Stimulated activated CD4-positive, alpha-beta T cell treated with anti-CD3 and anti-CD28 coated beads, Interleukin-2, amount 100 ng/mL, for 4 hours (primary cell): ENCODE measurements at places on chromosomes 3 and 15.

GRCh38 chr15:41907141-41907540 lies 13.3 kb upstream of the SPTBN5 start:
- no peak for DNase-seq

- no peak for DNase-seq
These were observed 736 bp downstream of the ARHGEF26 start for GRCh38 chr3:154121701-154122551.

DNA sequence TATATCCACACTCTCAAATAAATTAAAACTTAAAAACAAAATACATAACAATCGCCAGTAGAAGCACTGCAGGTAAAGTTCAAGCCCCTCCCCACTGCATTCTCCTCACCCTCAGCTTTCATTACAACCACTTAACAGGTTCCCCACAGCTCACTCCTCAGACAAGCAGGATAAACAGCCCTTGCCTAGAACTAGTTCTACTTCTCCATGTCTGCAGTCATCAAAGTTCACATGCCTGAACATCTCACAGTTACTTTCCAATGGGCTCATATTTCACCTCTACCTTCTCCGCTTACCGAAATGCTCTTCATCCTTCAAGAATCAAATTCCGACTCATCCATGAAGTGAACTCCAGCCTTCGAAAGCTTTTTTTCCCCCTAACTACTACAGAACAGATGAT lies 4.1 kb downstream of the YEATS2 start:
- DNase-seq, result no peak

GRCh38 chr3:197567904-197568681 lies 12.3 kb upstream of the BDH1 start:
- no peak for DNase-seq

DNA sequence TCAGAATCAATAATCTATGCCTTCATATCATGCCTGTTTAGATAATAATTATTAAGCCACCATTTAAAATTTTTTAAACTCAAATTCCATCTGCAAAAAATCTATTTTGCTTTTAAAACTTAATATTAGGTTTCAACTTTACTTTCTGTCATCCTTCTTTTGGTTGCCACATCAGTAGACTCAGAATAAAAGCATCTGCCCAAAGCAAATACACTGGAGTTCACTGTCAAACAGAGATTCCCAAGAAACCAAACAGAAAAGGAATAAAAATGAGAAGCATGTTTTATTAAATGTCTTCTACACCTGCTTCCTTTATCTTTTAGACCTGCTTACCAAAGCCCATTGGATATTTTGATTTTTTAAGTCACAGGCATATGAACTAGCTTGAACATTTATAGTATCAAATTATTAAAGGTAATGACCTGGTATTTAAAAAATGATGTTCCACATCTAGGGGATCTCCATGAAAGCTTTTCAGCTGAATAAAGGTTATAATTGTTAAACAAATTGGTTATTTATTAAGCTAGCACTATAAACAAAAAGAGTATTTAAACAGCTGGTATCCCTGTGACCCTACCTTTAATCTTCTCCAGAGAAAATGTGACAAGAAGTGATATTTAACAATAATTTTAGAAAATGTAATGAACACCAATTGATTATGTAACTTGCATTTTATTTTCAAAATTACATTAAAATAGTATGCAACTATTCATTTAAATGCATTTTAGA lies 62.5 kb downstream of the ALCAM start:
- DNase-seq, result no peak

- no peak for DNase-seq
These were observed 89.5 kb upstream of the UBE2E2 start for GRCh38 chr3:23113455-23114171.

DNA sequence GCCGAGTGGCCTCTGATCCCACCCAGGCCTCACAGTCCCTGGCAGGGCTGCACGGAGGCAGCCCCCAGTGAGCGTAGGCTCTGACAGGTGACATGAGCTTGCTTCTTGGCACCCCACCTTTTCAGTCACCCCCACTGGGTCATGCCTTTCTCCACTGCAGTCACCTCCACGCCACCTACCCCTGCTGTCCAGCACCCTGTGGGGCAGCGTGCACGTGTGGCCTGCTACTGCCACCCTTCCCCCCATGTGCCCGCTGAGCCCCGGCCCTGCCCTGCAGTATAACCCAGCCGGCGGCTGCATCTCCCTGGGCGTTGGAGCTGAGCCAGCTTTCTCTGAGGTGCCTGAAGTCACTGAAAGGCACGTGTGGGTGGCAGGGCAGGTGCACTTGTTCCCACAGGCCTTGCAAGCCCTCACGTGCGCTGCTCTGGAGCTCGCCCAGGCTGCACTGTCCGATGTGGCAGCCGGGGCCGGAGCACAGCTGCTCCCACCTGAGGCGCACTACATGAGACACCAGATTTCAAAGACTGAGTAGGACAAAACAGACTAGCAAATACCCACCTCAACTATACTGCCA lies 65.6 kb downstream of the NIPA2 start:
- DNase-seq, result no peak

DNA sequence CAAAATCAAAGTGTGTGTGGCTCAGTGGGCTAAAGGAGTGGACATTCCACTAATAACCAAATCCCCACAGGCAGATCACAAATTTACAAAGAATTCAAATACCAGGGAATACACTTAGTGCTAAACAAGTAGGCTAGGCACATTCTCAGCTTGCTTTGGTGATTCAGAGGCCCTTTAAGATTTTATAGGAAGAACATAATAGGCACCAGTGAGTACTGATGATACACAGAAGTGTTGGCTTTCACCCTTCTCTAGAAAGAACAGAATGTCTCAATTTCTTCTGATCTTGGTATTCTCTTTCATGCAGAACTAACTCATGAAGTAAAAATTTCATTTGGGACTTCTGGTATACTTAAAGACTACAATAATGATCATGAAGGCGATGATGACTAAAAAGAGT lies 55.0 kb downstream of the POLR2M start:
- DNase-seq, result no peak

- DNase-seq, result no peak
These were observed 54.6 kb downstream of the CCR4 start for GRCh38 chr3:33006081-33006480.

- no peak for DNase-seq
These were observed 102.0 kb downstream of the SNRPN start for GRCh38 chr15:25056484-25057425.

DNA sequence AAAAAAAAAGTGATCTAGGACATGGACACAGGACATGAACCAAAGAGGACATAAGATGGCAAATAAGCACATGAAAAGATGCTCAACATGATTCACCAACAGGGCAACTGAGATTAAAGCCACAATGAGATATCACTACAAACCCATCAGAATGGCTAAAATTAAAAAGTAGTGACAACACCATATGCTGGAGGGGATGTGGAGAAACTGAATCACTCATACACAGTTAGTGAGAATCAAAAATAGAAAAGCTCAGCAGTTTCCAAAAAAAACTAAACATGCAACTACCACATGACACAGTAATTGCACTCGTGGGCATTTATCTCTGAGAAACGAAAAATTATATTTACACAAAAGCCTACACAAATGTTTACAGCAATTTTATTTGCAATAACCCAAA lies 27.9 kb upstream of the ACKR4 start:
- DNase-seq, result no peak

- DNase-seq, result no peak
These were observed 45.5 kb downstream of the SLC28A1 start for GRCh38 chr15:84929795-84930603.

GRCh38 chr15:80586161-80586560 lies 108.9 kb upstream of the ABHD17C start:
- DNase-seq, result no peak

DNA sequence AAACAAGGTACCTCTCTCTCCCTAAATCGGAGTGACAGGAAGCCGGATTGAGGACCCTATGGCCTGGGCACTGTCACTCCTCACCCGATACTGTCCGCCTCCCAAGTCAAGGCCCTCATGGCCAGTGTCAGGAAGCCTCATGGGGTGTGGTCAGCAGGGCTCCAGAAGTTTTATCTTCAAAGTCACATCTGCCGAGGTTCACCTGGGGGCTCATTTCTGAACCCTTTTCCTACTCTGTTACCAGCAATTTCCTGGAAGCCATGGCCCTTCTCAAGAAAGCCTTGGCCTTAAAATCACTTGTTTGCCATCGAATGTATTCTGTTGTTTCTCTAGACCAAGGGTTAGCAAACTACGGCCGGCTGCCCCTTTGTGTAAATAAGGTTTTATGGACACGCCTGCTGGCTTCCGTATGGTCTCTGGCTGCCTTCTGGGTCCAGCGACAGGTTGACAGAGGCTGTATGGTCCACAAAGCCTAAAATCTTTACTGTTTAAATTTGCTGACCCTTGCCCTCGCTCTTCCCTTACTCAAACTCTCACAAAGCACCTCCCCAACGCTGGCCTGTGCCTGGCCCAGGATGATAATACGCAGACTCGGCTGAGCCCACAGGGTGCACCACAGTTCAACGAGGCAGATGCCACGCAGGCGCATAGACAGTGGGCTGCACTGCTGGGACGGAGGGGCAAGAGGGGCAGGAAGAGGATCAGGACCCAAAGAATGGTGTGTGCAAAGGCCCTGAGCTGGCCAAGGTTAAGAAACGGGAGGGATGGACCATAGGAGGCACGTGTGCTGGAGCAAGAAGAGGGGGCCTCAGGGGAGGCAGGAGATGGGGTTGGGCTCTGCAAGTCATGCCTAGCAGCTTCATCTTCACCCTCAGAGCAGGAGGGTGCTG lies 24.7 kb upstream of the DUSP7 start:
- DNase-seq, result no peak

DNA sequence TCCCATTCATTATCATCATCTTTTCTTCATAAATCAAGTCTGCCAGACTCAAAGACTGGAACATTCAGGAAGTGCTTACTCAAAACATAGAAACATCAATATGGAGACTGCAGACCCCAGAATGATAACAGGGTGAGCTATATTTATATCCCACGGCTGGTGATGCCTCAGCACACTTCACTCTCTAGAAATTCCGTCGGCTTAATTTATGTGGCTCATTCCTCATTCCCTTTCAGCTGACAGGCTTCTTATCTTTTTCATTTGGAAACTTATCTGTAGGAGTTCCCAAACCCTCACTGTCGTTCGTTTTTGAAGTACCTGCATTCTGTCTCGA lies 45.5 kb downstream of the RFTN1 start:
- no peak for DNase-seq

DNA sequence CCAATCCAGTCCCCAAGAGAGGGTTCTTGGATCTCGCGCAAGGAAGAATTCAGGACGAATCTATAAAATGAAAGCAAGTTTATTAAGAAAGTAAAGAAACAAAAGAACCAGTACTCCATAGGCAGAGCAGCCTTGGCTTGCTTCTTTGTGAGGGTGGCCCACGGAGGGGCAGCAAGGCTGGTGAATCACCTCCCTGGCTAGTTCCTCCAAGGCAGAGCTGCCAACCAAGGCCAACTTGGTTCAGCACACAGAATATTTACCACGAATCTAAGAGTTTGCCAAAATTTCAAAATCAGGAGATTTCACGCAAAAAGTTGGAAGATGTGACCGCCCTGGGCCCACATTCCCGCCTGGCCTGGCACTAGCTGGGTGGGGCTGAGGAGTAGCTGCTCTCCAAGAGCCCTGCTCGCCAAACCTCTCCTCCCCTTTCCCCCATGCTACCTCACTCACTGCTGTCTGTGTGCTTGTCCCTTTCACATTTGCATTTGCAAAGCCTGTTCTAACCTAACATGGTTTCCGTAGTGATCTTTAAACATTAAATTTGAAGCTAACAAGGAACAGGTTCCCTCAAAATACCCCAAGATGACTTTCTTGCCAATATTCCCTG lies 26.2 kb upstream of the DCUN1D1 start:
- no peak for DNase-seq

- DNase-seq, result no peak
These were observed 222.4 kb downstream of the CACNA2D3 start for GRCh38 chr3:54344601-54345231.

DNA sequence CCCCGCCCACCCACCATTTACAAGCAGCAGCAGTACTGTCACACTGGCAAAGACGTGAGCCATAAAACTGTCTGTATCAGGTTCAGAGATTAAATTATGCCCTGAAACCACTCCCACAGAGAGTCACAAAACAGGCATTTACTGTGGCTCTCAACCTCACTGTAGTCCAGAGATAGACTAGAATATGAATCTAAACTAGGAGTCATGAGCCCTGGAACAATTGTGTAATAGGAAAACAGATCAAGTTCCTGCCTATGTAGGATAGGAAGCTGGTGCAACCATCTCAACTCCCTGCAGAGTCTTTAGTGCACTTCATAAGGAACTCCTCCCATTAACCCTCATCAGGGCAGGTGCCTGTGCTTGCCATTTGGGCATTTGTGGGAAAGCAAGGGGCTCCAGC lies 61.7 kb downstream of the FAM227B start:
- no peak for DNase-seq

GRCh38 chr3:126146034-126146433 lies 34.4 kb downstream of the ALDH1L1 start:
- no peak for DNase-seq

DNA sequence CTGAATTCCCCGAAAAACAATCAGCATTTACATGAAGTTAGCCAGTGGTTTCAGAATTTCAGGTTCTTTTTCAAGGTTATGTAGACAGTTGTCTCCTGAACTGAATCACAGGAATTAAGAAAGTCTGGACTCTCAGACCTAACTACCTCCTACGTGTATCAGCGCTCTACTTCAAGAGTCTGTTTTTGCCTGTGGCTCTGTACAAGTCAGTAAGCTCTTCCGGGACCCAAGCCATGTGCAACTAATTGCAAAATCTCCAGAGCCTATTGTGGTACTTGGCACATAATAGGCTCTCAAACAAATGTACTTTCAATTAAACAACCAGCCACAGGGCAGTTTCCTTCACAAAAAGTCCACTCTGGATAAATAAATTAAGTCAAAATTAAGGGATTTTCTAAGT lies 414.2 kb downstream of the PDCD6IP start:
- DNase-seq, result no peak

GRCh38 chr15:33729653-33730052 lies 238.6 kb upstream of the CHRM5 start:
- DNase-seq, result no peak

DNA sequence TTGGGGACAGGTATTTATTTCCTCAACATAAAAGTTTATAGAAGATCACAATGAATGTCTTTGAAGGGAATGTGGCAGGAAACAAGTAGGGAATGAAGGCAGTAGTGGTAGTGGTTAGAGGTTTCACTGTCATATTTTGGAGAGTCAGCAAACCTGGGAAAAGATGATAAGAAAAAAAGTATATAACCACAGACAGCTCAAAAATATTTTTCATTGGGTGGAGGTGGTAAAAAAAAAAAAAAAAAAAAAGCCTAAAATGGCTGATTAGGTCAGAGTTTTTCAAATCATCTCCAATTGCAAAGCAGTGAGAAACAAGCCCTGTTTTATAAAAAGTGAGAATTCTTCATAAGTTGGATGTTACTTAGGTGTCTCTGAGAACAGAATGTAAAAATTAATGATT lies 400.0 kb downstream of the LSAMP start:
- no peak for DNase-seq

GRCh38 chr15:38231436-38231835 lies 21.2 kb upstream of the SPRED1 start:
- DNase-seq, result no peak

- no peak for DNase-seq
These were observed 199.8 kb downstream of the STT3B start for GRCh38 chr3:31732548-31732947.

- no peak for DNase-seq
These were observed 20.5 kb upstream of the ATP10A start for GRCh38 chr15:25883463-25884259.

- no peak for DNase-seq
These were observed 61.3 kb upstream of the VGLL4 start for GRCh38 chr3:11705049-11705448.

- DNase-seq, result no peak
These were observed 3.3 kb downstream of the MSL2 start for GRCh38 chr3:136192831-136193230.
